ENCODE measurements at places on chromosomes 2 and 18.

- DNase-seq = no peak
Measured at GRCh38 chr2:224242561-224242960, 159.3 kb downstream of the FAM124B start.

GRCh38 chr2:118525346-118525745, 322.1 kb downstream of the EN1 start:
- no peak for DNase-seq

DNA sequence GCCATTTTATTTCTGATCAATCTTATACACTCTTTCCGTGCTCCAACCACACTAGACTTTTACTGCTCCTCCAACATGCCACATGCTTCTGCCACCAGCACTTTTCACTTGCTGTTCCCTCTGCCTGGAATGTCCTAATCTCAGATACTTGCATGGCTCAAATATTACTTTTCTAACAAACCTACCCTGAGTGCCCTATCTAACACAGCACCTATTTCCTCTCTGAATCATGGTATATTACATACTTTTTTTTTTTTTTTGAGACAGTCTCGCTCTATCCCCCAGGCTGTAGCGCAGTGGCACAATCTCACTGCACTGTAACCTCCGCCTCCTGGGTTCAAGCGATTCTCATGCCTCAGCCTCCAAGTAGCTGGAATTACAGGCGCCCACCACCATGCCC, 166.3 kb upstream of the CAVIN2 start:
- no peak for DNase-seq

DNA sequence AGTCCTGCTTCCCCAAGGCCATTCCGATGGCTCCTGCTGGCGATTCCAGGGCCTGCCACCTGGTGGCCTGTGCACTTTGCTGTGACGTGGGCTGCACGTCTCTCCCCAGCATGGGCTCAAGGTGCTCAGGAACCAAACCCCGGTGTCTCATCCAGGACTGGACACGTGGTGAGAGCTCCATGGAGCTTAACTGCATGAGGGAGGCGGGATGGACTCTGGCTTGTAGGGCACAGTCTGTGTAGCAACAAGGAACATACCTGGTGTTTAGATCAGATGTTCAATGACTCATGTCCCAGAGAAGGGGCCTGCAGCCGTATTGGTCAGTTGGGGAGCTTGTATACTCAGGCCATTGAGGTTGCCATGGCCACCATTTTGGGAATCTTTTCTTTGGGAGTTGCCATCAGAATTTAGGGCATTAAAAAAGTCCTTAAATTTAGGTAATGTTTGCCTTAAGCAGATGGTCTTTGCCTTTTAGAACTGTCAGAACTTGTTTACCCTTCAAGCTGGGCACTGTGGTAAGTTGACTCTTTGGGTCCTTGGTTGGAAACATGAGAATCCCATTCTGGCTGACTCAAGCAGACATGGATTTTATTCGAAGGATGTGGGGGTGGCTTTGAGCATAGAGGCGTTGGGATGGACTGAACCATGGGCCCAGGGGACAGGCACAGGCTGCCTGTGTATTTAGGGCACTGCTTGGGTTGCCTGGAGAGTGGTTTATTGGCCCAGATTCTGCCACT, 21.0 kb downstream of the AGAP1 start:
- no peak for DNase-seq

DNA sequence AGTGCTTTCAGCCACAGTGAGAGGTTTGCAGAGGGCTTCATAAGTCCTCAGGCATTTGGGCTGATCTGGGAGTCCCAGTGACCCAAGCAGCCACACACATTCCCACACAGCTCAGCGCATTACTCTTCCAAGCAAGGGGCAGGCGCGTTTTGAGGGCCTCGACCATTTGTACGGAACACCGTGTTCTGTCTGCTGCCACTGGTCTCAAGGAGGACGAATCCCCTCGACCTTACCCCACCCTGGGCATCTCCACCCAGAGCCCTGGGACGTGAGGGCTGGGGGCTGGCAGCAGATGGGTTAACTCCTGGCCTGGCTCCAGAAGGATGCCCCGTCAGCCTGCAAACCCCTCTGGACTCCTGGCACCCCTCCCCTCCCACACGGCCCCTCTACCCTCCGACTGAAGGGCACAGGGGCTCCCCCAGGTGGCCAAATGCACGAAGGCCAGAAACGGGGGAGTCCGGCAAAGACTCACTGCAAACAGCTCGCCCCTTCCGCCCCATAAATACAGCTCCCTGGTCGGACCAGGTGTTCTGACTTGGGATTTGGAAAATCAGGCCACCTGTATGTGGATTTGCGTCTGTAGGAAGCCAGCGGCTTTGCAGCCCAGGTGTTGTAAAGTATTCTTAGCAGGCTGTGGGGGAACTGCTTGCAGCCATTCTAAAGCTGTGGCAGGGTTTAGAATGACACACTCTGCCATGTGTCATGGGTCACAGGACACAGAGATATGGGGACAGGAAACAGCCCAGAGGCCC, 33.6 kb upstream of the PTMA start:
- peak; percentile 70 for DNase-seq

DNA sequence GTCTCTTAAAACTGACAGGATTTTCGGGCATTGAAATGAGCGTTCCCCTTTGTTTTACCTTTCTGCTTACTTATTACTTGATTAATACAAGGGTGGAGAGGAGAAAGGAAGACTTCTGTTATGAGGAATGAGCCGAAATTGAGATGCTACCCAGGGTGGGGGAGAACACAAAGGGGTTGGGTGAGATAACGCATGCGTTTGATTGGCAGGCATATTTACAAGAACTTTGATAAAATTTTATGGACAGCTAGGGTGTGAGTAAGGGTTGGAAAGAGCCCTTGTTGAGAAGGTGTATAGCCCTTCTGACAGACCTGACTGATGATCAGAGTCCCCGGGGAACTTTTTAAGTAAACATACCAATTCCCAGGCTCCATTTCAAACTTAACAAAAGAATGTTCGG, 1.8 kb downstream of the RNF138 start:
- DNase-seq = no peak

DNA sequence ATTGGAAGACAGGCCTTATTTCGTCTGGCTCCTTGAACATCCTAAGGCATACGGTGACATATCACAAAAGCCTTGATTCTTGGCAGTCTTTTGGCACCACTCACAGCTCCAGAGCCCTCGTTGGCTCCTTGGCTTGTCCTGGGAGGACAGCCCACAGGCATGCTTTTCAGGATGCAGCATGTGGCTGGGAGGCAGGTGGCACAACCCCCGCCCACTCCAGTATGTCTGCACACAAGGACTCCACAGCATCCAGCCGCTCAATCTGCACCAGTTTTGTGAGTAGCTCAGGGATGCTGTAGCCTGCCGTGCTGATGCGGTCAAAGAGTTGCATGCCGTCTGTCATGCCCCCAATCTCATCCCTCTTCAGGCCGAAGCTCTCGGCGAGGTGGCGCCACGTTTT, 92.3 kb downstream of the EDAR start:
- no peak for DNase-seq

DNA sequence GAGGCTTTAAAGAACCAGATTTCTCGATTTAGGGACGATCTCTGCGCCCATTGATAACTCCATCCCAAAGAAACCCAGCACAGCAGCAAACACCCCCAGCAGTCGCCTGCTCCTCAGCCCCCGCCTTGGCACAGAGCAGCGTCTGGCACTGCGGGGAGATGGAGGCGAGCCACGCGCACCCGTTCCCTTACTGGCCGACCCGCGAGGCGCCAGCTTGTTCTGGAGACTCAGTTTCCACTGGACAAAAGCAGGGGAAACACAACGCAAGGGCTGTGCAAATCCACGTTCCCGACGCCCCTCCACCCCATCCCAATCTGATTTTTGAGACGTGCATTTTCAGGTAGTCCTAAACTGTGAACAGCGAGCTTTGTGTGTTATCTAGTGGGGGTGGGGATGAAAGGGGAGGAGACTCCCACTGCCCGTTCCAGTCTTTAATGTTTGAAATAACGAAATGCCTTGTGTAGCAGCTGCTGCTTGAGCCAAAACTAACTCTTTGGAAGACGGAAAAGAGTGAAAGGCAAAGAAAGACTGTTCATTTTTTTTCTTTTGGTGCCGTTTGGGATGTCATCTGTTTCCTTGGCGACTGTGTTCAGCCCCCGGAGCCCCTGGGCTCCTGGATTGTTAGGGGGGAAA, 143.2 kb downstream of the MEIS1 start:
- no peak for DNase-seq

DNA sequence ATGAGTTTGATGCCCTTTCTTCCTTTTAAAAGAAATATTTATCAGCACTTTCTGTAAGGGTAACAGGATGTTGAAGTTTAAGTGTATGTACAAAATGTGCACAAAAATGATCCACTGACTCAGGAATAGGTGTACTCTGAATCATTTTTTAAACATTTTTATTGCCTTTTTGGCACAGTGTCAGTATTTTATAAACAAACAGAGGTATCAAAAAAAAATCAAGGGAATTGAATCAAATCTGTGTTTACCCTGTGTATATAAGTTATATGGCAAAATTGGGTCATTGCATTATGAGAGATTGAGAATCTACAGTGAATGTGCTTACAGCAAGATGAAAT, 513.9 kb upstream of the NETO1 start:
- no peak for DNase-seq

DNA sequence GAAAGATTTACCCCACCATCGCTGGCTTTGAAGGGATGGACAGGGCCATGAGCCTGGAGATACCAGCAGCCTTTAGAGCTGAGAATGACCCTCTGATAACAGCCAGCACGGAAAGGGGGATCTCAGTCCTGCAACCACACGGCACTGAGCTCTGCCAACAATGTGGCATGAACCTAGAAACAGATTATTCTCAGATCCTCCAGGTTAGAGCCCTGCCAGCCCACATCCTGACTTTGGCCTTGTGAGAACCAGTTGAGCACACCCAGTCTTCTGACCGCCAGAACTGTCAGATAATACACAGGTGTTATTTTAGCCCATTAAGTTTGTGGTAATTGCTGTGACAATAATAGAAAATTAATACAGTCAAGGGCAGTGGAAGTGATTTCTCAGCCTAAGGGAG, 9.4 kb upstream of the GNLY start:
- no peak for DNase-seq

Measured in anterior cingulate cortex (tissue), 58 donors.